ENCODE measurements at places on chromosomes 13 and 19.

- DNase-seq = no peak
Measured at GRCh38 chr19:10690341-10690781, 10.9 kb upstream of the QTRT1 start.

GRCh38 chr13:23020246-23020843, 160.4 kb upstream of the SGCG start:
- no peak for DNase-seq

- no peak for DNase-seq
Measured at GRCh38 chr13:52348071-52348470, 57.9 kb downstream of the THSD1 start.

- no peak for DNase-seq
Measured at GRCh38 chr13:42380420-42381164, 108.6 kb downstream of the AKAP11 start.

DNA sequence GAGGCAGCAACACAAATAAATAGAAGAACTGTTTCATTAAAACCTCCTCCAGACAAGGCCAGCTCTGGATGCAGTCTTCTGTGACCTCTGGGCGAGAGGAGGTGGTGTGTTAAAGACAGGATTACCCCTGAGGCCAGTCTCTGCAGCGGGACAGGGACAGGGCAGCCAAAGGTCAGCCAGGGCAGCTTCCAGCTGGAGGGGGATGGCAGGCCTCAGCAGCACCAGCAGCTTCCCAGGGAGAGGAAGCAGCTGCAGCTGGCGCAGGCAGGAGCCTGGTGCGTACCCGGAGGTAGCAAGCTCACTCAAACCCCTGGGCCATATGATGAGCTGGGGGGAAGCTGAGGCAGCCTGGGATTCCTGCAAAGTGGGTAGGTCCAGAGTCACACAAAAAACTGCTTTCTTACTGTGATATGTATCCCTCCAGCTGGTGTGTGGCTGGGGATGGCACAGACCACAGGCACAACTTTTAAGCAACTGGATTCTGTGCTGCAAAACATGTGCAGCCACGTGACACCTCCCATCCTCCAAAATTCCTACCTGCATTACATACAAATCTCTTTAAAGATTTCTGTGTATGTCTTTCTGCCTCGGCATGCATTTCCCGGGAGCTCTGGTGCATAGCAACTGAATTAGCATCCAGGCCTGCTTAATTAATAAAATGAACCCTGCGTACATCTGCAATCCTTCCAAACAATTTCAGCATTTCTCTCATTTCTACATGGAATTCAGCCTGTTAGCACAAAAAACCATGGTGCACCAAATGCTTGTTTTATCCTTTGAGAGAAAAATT, 238.3 kb upstream of the MAB21L1 start:
- DNase-seq = no peak

DNA sequence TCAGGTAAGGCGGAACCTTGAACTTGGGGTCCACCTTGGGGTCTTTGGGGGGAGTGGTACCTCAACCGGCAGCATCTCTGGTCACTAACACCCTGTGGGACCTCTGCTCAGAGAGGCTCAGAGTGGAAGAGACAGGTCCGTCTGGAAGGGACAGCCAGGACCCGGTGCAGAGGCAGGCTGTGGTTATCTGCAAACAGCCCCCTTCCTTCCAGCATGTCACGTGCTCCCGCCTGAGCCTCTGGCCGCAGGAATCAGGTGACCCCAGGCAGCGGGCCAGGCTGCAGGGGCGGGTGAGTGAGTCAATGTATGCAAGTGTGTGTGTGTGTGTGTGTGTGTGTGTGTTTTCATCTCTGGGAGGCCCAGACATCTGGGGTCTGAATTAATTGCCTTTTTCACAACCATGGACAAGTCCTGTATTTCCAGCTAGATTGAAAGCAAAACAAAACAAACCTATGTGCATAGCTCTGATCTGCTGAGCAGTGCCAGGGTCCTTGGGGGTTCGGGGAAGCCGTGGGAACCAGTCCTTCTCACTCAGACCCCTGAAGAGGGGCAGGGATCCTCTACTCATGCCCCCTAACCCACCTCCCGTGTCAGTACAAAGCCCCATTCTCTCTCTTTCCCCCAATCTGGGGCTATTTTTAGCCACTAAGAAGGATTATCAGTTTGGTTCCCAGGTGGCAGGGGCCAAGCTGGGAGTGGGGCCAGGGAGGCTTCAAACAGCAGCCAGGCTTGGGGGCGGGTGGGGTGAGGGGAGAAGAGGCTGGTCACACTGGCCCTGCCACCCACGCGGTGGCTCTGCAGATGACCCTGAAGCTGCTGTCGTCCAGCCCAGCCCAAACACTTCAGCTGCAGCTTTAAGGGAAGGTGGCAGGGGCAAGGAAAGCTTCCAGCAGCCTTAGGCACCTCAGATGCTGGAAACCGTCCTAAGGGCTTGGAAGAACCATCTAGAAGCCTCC, 31.4 kb downstream of the CERS4 start:
- no peak for DNase-seq

DNA sequence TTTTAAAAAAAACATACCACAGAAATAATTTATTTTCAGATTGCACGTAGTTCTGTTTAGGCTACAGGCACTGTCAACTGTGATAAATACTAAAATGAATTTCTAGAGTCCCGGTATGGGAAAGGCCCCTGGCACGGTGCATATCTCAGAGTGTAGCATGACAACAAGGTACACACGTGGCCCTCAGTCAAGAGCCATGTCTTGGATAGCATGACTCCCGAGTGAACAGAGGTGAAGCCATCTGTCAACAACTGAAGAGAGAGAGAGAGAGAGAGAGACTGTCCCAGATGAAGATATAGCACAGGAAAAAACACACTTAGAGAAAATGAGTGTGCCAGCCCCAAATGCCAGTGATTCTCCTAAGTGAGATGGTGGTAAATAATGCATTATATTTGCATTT, 297.5 kb downstream of the MYO16 start:
- DNase-seq = no peak

DNA sequence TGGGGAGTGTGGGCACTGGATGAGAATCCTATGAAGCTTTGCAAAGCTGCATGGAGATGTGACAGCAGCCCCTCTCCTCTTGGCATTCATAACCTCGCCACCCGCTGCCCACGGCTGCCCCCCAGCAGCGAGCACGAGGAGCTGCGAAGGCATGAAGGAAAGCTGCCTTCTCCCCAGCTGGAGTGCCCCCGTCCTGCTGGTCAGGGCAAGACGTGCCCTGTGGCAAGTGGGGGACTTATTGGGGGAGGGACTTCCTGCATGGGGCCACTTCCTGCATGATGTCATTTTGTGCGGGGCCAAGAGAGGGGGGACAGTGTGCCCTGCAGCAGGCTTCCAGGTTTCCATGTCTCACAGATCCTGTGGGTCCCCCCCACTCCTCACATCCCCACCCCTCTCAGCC, 85.9 kb downstream of the TSHZ3 start:
- DNase-seq = no peak

GRCh38 chr19:2251106-2252054, 2.3 kb downstream of the AMH start:
- no peak for DNase-seq

DNA sequence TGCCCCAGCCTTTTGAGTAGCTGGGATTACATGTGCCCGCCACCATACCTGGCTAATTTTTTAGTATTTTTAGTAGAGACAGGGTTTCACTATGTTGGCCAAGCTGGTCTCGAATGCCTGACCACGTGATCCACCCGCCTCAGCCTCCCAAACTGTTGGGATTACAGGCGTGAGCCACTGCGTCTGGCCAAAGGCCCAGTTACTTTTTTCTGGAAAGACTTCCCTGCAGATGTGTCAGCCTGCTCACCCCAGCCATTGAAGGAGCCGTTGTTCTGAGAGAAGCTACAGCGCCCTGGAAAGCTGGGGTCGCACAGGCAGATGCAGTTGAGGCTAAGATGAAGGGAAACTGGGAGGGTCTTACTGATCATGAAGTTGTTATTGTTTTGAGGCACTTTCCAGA, 7.9 kb upstream of the ZNF626 start:
- DNase-seq = no peak
